ENCODE measurements at places on chromosomes 3 and 15.

DNA sequence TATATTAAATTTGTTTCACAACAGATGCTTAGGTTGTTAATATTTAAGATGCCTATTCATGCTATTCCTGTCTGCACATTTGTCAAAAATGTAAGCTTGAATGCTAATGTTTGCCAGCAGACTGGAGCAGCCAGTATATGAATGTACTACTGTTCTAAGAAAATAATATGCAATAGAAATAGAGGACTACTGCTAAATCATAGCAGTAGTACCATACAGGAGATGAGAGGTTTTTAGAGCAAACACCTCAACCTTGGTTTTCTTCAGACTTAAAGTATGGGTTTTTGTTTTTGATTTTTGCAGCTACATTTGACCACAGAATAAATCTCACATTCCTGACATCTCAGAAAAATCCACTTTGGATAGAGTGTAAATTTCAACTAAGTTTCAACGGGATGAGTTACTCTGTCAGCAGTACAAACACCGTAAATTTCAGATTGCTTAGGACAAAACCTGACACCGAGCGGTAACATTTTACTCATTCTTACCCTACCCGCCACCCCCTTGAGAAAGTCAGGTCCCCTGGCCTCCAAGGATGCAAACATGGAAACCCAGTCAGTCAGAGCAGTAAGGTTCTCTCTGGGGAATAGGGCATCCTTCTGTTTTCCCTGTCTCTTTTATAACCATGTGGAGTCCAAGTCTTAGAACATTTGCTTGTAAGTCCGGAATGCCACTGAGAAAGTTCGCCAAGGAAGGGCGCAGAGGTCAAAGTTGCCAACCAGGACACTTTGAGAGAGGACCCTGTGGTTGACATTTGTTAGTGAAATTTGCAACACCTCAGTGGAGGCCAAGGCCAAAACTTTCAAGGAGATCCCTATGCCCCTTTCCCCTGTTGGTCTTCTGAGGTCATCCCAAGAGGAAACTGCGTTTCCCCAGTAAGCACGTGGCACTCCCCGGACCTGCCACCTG lies 17.9 kb upstream of the SATB1 start:
- no peak for DNase-seq

- DNase-seq = peak; percentile 49
Measured at GRCh38 chr3:126100634-126101301, 16.8 kb upstream of the SLC41A3 start.

GRCh38 chr3:180530276-180530675 lies 71.7 kb upstream of the TTC14 start:
- no peak for DNase-seq

GRCh38 chr3:20462226-20462625 lies 276.2 kb upstream of the SGO1 start:
- DNase-seq = no peak

GRCh38 chr3:138172625-138173024 lies 2.1 kb downstream of the DBR1 start:
- no peak for DNase-seq

GRCh38 chr15:100346866-100347512 lies 5.2 kb upstream of the ADAMTS17 start:
- DNase-seq = no peak

- DNase-seq = no peak
Measured at GRCh38 chr3:98018301-98018700, 16.8 kb downstream of the GABRR3 start.

DNA sequence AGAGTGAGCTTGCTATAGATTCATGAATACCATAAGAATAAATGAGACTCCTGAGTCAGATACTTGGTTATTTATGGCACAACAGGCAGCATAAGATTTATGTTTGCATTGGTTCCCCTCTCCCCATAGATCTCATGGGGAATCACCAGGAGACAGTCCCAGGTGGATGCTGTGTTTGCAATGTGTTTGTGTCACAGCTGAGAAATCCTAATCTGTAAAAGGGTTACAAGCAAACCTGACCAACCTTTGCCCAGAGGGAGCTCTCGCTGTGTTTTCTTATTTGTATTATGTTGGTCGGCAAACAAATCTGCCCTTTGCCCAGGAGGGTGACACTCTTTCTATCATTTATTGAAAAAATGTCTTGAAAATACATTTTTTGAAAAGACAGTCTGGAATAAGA lies 236.2 kb downstream of the ZPLD1 start:
- no peak for DNase-seq

DNA sequence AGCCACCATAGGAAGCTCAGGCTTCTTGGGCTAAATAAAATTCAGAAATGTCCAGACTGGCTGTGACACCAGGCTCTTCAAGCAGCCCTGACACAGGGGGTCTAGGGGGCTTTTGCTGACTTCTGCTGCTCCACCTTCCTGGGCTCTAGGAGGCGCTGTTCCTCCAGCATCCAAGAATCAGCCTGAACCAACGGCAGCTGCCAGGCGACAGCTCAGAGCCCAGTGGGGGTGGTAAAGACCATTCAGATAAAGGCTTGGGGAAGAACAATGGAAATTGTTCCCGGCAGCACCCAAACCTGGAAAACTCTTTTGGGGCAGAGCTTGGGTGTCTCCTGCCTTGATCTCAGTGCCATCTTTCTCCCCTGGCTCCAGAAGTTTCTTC lies 21.6 kb upstream of the PSTPIP1 start:
- DNase-seq = no peak

DNA sequence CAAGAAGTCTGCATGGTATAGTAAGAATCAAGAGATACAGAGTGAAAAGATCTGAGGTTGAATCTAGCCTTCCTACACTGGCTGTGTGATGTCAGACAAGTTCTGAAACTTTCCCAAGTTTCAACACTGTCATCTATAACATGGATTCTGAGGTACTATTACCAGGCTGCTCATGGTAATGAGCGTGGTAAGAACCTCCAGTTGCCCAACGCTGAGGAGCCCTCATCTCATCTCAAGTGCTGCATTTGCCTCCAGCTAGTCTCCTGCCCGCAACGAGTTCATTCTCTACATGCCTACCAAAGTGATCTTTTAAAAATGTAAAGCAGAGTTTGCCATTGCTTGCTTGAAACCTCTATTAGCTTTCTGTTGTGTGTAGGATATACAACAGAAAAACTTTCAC lies 168.1 kb downstream of the NEK11 start:
- DNase-seq = no peak

- DNase-seq = no peak
Measured at GRCh38 chr3:178233371-178234071, 302.7 kb upstream of the KCNMB2 start.

GRCh38 chr15:66089049-66089448 lies 164.5 kb downstream of the MEGF11 start:
- no peak for DNase-seq

GRCh38 chr3:149701206-149701976 lies 43.6 kb upstream of the WWTR1 start:
- DNase-seq = no peak

GRCh38 chr3:70994644-70995043 lies 588.9 kb downstream of the FOXP1 start:
- no peak for DNase-seq

DNA sequence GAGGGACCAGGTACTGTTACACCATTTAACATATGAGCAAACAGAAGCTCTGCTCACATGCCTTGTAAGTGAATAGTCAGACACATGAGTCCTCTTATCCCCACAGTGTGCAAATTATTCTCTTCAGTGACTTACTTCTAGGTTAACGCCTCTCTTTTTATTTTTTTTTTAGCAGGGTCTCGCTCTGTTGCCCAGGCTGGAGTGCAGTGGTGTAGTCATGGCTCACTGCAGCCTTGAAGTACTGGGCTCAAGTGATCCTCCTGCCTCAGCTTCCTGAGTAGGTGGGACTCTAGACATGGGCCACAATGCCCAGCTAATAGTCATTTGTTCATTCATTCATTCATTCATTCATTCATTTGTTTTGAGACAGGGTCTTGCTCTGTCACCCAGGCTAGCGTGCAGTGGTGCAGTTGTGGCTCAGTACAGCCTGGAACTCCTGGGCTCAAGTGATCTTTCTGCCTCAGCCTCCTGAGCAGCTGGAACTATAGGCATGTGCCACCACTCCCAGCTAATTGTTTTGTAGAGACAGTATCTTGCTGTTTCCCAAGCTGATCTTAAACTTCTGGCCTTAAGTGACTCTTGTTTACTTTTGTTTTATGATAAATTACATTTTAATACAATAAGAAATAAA lies 94.7 kb downstream of the LRRC28 start:
- DNase-seq = no peak

- no peak for DNase-seq
Measured at GRCh38 chr15:34883633-34884032, 85.9 kb downstream of the AQR start.

- DNase-seq = no peak
Measured at GRCh38 chr3:162984746-162985145, 1488.1 kb downstream of the OTOL1 start.

DNA sequence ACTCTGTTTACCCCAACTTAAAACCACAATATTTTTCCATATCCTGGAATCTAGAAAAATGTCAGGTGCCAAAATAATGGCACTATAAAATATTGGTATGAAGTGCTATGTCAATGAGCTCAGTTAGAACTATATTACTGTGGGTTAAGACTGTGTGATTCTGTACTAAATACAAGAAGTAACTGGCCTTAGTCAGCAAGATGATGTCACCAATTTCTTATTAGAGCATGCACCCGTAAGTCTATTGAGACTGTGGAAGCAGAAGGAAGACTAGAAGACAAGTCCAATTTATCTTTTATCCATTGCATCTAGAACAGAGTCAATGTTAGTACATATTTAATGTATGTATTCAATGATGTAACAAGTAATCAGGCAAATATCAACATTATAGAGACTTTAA lies 25.0 kb downstream of the LRRC58 start:
- no peak for DNase-seq

DNA sequence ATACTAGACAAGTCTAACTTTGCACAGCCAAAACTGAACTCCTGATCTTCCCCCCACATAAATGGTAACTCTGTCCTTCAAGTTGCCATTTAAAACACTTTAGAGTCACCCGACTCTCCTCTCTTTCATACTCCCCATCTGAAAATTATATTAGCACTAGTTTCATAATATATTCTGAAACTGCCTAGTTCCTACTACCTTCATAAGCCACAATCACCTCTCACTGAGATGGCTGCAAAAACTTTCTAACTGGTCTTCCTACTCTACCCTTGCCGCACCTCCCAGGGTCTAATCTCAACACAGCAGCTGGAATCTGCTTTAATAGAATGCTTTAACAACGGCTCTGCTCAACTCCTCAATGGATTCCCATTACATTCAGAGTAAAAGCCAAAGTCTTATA lies 55.0 kb downstream of the GLB1 start:
- no peak for DNase-seq

- DNase-seq = no peak
Measured at GRCh38 chr15:44145495-44145894, 49.6 kb downstream of the FRMD5 start.

- DNase-seq = no peak
Measured at GRCh38 chr3:193621127-193621526, 28.1 kb downstream of the OPA1 start.

- no peak for DNase-seq
Measured at GRCh38 chr3:85167576-85167975, 208.8 kb downstream of the CADM2 start.

DNA sequence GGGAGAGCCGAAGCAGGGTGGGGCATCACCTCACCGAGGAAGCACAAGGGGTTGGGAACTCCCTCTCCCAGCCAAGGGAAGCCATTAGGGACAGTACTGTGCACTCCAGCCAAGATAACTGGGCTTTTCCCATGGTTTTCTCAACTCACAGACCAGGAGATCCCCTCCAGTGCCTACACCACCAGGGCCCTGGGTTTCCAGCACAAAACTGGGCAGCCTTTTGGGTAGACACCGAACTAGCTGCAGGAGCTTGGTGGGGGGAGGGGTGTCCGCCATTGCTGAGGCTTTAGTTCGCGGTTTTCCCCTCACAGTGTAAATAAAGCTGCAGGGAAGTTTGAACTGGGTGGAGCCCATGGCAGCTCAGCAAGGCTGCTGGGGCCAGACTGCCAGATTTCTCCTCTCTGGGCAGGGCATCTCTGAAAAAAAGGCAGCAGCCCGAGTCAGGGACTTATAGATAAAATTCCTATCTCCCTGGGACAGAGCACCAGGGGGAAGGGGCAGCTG lies 129.6 kb upstream of the LMCD1 start:
- DNase-seq = no peak

DNA sequence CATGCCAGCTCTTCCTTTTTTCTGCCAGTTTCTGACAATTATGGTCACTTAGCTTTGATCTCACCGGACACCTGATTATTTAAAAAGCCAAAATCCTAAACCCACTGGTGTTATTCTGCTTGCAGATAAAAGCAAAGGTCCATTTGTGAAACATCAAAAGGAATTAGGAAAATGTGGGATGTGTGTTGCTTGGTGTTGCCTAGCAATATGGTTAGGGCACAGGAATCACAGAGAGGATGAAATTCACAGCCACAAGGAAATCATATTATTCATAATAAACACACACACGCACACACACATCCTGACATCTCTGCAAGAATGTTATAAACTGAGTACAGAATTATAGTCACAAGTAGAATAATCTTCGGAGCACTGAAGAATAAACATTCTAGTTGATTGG lies 89.3 kb upstream of the BHLHE40 start:
- DNase-seq = no peak

DNA sequence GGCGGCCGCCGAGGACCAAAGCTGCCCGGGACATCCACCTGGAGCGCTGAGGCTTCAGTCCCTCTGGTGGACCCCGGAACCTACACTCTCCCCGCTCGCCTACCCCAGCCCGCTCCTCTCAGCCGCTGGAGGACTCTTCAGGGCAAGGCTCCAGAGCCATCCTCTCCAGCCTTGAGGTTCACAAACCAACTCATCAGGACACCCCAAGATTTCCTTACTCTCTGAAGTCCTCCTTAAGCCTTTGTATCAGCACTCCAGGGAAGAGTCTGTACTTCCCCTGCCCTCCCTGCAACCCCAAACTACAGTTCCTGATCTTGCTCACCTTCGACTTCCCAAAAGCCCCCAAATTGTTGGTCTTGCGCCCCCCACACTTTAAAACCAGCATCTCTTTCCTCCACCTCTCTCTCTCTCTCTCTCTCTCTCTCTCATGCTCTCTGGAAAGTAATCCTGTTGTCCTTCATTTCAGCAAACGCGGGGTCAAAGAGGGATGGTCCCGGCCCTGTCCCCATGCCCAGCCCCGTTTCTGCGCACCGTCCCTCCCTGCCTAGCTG lies 438 bp downstream of the THBS1 start:
- DNase-seq = peak; percentile 8

DNA sequence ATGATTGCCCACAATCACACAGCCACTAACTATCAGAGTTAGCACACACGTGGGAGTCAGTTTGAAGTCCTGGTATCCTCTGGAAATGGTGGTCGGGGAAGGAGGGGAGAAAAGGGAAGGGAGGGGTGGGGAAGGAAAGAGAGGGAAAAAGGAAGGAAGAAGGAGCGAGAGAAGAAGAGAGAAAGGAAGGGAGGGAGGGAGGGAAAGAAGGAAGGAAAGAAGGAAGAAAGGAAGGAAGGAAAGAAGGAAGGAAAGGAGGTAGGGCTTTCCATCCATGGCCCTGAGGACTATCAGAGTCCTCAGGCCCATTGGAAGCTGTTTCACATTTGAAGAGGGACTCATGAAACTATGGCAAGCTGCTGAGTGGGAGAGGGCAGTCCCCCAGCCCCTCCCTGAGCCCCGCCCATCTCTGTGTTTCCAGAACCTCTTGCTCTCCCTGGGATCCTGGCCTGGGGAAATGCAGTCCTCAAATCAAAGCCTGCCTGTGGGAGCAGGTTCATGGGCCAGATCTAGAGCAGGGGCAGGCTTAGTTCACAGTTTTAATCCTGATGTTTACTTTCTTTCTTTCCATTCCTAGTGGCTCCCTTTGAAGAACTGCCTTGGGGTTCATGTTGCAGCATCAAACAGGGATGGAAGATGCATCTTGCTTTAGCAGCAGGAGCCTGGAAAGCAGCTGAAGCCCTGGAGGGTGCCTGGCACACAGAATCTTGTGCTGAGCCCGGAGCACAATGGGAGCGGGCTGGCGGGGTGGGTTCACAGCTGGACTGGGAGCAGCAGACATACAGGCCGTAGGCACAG lies 66.1 kb upstream of the GLCE start:
- DNase-seq = no peak
